Ovary (tissue), 10 donors: ENCODE measurements at places on chromosomes 6 and 20. TPM values are rescaled to one million over a fixed set of nuclear protein-coding genes. Genes with fewer than 3 reads are reported as not detected.
A peak's percentile ranks its signal among the peaks of the same experiment; 100 is the strongest.

GRCh38 chr20:8726460-8726859 is 342.4 kb upstream of the PLCB4 start:
- no peak for DNase-seq

- DNase-seq = peak; percentile 32
These were observed 4.2 kb upstream of the EPHA7 start for GRCh38 chr6:93423542-93423941.

DNA sequence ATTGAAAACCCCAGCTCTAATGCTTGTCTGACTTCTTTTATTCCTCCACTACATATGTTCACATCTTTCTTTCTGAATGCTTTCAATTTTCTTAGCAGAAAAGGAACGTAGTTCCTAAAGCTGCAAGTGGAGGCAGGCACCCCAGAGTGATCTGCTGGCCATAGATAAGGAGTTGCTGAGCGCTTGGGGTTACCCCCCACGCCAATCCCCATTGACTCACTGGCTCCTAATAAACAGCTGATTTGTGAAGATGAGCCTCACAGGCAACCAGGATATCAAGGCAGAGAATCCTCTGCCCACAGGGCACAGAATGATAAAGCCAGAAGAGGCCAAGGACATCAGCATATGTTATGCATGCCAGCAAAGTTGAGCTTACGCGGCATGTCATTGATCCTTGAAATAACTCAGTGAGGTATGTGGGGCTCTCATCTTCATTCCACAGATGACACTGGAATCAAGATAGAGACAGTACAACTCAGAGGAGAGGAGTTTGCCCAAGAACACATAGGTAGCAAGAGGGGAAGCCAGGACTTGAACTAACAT is 129.1 kb upstream of the PTPRT start:
- no peak for DNase-seq

PDRG1 gene
- 6.4 TPM for total RNA-seq

GRCh38 chr6:42689371-42689770 is 33.0 kb downstream of the PRPH2 start:
- DNase-seq = no peak

DNA sequence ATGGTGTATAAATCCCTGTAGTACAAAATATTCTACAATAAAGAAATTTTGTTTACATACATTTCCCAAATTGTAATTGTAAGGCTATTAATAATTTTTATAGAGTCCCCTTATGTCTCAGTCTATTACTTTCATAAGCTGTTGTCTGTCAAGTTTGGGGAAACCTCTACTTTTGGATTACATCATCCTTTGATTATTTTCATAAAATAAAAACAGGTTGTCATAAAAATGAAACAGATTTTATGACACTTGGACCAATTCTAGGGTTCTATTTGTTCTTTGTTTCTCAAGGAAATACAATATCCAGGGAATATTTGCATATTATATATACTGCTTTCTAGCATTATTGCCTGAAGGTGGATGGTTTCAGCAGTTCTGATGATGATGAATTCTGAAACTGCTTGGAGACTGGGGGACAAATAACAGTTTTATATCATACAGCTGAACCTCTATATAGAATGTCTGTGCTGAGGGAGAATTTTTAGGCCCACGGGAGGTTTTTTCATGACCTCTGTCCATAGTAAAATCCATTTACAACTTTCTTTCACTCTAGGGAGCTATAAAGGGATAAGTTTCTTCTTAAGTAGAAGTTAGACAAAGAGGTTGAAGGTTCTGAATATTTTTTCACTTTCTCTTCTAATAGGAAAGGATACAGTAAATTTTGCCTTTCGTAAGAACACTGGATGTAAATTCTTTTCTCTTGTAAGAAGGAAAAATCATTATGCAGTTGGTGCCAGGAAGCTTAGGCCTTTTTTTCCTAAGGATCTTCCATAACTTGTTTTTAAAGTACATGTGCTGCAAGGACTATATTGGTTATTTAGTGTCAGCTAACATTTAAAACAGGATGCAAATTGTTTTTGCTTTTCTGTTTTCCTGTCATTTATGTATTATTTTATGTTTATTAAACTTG is 58.0 kb downstream of the CD2AP start:
- DNase-seq = no peak

- no peak for DNase-seq
These were observed 13.9 kb upstream of the CD40 start for GRCh38 chr20:46104262-46104661.

DNA sequence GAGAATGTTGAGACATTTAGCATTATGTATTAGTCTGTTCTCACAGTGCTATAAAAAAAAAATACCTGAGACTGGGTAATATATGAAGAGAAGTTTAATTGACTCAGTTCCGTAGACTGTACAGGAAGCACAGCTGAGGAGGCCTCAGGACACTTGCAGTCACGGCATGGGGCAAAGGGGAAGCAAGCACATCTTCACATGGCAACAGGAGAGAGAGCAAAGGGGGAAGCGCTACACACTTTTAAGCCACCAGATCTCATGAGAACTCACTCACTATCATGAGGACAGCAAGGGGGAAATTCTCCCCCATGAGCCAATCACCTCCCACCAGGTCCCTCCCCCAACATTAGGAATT is 26.8 kb upstream of the TFAP2A start:
- DNase-seq = no peak

GRCh38 chr6:81413306-81413705 is 339.2 kb downstream of the TENT5A start:
- DNase-seq = no peak

GRCh38 chr20:53898556-53898931 is 171.8 kb downstream of the BCAS1 start:
- DNase-seq = no peak

GRCh38 chr6:65416621-65417020 is 290.4 kb downstream of the EYS start:
- no peak for DNase-seq

RAB23 gene
- 18.1 TPM for total RNA-seq

TMEM14B gene
- total RNA-seq = 64.7 TPM

ZNF322 gene
- total RNA-seq = 34.8 TPM

CTCFL gene
- not detected for total RNA-seq

TCF21 gene
- 47.8 TPM for total RNA-seq

DNA sequence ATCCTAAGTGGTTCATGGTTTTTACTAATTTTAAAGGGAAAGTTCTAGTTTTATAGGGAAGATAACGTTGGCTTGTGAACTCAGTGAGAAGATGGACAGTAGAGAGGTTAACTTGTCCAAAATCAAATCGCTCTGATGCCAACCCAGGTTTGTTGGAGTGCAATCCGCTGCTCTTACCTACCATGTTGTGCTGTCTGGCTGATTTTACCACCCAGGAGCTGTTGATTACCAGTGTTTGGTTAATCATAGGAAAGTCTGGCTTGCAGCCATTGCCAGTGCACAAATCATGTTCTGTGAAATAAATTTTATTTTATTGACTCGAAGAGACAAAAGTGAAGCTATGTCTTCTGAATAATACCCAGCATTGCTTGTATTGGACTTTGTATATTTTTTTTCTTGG is 92.4 kb downstream of the PLCB4 start:
- no peak for DNase-seq

GPX5 gene
- total RNA-seq = not detected

DNA sequence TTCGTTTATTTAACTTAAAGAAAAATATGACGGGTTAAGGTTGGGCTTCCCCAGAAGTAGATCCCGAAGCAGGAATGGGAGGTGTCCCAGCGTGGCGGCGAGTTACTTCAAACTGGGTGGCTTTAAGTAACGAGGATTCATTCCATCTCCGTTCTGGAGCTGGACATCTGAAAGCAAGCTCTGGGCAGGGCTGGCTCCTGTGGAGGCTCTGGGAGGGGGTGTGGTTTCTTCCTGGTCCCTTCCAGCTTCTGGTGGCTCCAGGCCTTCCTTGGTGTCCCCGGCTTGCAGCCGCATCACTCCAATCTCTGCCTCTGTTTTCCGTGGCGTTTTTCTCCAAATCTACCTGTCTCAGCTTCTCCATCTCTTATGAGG is 47.3 kb upstream of the BHLHE23 start:
- DNase-seq = no peak

DNA sequence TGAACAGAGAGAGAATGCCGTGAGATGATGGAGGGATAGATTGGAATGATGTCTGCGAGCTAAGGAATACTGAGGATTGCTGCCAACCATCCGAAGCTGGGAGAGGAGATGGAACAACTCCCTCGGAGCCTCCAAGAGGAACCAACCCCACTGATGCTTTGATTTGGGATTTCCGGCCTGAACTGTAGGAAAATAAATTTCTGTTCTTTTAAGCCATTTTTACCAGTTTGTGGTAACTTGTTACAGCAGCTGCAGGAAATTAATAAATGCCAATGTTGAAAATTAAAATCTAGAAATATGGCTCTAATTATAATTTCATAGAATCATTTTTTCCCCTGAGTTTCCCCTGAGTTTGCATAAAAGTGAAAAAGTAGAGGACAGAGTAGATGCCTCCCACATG is 14.1 kb downstream of the LRRN4 start:
- DNase-seq = no peak

MATN4 gene
- 0.10 TPM for total RNA-seq

NKAIN4 gene
- not detected for total RNA-seq

HRH3 gene
- total RNA-seq = not detected

PBOV1 gene
- not detected for total RNA-seq

DNA sequence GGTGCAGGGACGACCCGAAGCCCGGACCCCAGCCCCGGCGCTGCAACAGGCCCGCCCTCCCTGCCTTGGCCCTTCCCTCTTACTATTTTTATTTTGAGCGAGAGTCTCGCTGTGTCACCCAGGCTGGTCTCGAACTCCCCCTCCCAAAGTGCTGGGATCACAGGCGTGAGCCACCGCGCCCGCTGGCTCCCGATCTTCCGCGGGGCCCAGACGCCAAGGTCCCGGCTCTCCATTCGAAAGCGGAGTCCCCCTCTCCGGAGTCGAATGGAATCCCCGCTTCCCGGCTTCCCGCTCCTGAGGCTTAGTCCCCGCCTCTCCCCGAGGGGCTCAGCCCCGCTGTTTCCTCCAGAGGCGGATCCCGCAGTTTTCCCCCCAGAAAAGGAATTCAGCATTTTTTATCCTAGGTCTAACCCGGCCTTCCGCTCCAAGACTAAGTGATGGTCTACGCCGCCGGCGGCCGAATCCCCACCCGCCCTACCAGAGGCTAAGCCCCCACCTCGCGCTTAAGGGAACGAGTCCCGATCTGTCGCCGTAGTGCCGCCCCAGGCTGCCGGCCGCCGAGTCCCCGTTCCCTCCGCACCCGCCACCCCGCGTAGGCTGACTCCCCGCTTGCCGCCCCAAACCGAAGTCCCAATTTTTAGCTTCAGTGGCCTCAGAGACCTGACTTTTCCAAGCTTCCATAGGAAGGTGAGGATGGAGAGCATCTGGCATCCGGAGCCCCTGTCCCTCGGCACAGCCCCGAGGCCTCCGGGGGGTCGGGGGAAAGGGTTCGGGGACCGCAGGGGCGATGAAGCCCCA is 11.5 kb upstream of the TMC2 start:
- peak; percentile 39 for DNase-seq

GRCh38 chr6:49915035-49915434 is 48.7 kb upstream of the CRISP1 start:
- no peak for DNase-seq

- DNase-seq = no peak
These were observed 385.5 kb downstream of the HDGFL1 start for GRCh38 chr6:22954749-22955385.

DNA sequence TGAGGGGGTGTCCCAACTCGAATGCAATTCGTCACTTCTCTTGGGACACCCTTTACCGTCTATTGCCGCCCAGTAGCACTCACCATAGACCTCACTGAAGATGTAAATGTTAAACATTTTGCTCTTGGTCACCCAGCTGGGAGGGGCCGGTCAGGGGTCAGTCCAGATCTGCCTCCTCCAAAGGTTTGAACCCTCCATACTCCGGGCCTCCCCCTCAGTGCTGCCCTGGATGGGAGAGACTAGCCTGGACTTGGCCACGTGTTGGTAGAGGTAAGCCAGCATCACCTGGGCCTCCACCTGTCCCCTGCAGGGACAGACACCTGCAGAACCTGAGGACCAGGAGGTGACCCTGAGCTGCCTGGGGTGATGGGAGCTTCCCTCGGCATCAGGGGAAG is 5.0 kb upstream of the MYT1 start:
- no peak for DNase-seq

DNA sequence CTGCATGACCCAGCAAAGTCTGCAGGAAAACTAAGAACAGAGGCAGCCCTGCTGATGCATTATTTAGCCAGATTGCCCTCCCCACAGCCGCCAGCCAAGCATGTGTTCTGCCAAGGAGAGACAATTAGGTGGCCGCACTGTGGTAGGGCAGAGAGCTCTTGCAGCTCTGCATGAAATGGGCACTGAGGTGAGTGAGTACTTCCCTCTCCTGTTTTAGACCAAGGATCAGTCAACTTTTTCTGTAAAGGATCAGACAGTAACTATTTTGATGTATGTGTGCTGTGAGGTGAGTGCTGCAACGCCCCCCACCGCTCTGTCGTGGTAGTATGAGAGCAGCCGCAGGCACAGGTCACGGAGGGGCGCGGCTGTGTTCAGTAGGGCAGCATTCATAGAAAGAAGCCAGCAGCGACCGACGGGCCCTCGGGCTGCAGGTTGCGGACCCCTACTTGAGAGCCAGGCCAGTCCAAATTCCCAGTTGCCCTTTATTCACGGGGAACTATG is 23.8 kb upstream of the FAM50B start:
- peak; percentile 37 for DNase-seq

- DNase-seq = no peak
These were observed 91.9 kb downstream of the TFAP2A start for GRCh38 chr6:10323018-10323417.

GRCh38 chr20:4697189-4697830 is 24.4 kb upstream of the PRND start:
- no peak for DNase-seq

DNA sequence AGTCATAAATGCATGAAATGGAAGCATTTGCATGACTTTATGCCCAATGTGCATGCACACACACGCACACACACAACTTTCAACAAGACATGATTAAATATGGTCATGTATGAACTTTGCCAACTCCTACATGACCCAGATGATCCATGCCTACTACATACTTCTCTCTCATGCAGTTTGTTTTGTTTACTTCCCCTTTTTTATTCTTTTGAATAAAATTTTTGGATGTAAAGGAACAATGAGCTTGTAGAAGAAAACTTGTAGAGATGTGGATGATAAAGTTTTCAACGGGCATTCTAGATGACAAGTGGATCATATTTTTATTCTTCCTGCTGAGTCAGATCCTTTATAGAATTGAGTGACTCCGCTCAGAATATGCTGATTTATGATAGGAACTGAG is 50.8 kb upstream of the AIG1 start:
- DNase-seq = no peak

GRCh38 chr20:2921506-2921905 is 48.2 kb downstream of the PTPRA start:
- DNase-seq = no peak

GRCh38 chr6:164247106-164247505 is 832.6 kb downstream of the QKI start:
- DNase-seq = no peak
